Activated CD4-positive, alpha-beta T cell treated with anti-CD3 and anti-CD28 coated beads, Interleukin-2, Interleukin-4, amounts not matched to agents 100 ng/mL and 50 ng/mL, durations not matched to agents 16 hours and 8 hours (primary cell): ENCODE measurements at places on chromosomes 1 and 21.

DNA sequence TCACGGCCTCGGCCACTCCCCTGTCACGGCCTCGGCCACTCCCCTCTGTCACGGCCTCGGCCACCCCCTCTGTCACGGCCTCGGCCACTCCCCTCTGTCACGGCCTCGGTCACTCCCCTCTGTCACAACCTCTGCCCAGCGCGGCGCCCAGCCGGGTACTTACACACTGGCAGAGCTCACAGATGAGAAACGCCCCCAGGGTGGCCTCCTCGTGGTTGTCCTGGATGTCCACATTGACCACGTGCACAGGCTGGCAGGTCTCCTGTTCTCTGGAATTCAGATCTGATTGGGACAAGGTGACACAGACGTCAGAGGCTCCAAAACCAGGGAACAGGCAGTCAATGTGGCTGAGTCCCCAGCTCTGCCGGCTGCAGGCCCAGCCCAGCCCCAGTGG is 3.3 kb upstream of the TMEM240 start:
- DNase-seq = no peak

DNA sequence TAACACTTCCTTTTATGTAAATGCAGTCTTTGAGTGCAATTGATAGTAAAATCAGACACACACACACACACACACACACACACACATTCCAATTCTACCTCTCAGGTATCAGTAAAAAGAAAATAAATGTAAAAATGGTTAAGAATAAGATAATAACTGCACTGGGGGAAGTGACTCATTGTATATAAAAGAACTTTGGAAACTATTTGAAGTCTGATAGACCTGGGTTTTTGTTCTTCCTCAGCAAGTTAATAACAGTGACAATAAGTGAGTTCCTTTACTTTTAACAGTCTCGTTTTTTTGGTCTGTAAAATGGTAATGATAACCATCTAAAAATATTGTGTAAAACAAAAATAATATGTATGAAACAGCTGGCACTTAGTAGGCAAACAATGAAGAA is 1815.0 kb downstream of the MRPL39 start:
- DNase-seq = no peak

- no peak for DNase-seq
Observed at GRCh38 chr1:28871631-28872401, 42.6 kb upstream of the EPB41 start.

DNA sequence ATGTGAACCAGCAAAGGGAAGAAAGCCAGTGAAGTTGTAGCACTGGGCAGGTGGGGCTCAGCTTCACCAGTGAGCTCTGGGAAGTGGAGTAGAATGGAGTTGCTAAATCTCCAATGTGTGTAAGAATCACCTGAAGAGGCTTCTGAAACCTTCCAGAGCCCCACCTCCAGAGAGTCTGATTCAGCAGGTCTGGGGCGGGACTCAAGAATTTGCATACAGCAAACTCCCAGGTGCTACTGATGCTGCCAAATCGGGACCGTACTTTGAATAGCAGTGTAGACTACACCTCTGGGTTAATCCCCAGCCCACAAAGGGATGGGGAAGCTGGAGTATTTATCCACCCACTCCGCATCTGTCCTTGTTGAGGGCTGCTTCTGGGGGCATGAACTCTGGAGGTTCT is 154.3 kb downstream of the IGSF21 start:
- DNase-seq = no peak

GRCh38 chr1:160466961-160467360 is 56.1 kb downstream of the SLAMF6 start:
- DNase-seq = no peak

- DNase-seq = no peak
Observed at GRCh38 chr1:118999348-119000071, 11.4 kb upstream of the TBX15 start.

GRCh38 chr1:197632651-197633050 is 142.6 kb downstream of the DENND1B start:
- DNase-seq = no peak

- DNase-seq = no peak
Observed at GRCh38 chr1:199735660-199736059, 291.9 kb upstream of the NR5A2 start.

DNA sequence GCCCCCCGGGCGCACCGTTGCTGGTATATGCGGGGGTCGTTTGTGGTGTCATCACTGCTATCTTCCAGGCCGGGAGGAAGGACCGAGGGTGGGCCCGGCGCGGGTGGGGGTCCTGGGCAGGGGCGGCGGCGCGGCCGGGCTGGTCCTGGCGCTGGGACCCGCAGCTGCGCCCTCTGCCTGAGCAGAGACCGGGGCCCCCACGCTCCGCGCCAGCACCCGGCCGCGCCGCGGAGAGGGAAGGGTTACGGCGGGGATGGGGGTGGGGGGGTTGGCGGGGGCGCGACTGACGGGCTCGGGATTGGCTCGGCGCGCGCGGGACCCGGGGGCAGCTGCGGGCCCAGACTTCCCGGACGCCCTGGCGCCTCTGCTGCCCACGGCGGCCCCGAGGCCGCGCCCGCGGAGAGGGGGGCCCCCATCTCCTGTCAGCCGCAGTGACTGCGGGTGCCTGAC is 13.8 kb upstream of the SAMD11 start:
- no peak for DNase-seq

GRCh38 chr1:216476341-216476740 is 53.1 kb upstream of the USH2A start:
- no peak for DNase-seq

GRCh38 chr1:42043811-42044210 is 109.4 kb upstream of the GUCA2B start:
- no peak for DNase-seq

GRCh38 chr1:230798491-230798890 is 51.3 kb downstream of the CAPN9 start:
- no peak for DNase-seq

DNA sequence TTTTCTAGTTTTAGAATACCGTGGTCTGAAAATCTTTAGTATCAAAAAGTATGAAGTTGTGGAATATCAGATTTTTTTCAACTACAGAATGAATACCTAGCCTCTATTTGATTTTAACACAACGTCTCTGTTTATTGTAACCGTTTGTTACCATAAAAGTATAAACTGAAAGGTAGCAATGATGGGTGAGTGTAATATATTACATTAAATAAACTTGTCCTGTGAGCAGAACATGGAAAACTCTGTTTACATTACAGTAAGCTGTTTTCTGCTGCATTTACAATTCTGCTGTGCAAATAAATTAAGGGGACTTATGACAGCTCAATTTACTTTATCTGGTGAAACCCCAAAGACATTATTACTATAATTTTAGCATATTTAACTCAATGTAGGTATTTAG is 62.5 kb downstream of the CHRM3 start:
- no peak for DNase-seq
